Activated T-cell treated with anti-CD3 and anti-CD28 coated beads, Interleukin-2, amount 50 U/mL, for 72 hours (primary cell): ENCODE measurements at places on chromosomes 2 and 18. TPM values are rescaled to one million over a fixed set of nuclear protein-coding genes. Genes with fewer than 3 reads are reported as not detected.

HOXD13 gene
- total RNA-seq: not detected

GRCh38 chr2:153072077-153072476, 353.7 kb downstream of the ARL6IP6 start:
- no peak overlapping the region for H3K4me3 ChIP-seq
- DNase-seq: no peak
- no peaks in the 10 kb centered on the region for H3K27me3 ChIP-seq
- no peaks in the 10 kb centered on the region for H3K36me3 ChIP-seq
- H3K27ac ChIP-seq: no peak overlapping the region
- no peaks in the 10 kb centered on the region for H3K4me1 ChIP-seq

- no peaks in the 10 kb centered on the region for H3K4me1 ChIP-seq
- no peaks in the 10 kb centered on the region for H3K27me3 ChIP-seq
- H3K4me3 ChIP-seq: no peak overlapping the region
- no peak for DNase-seq
Measured at GRCh38 chr18:51089691-51090090, 59.7 kb downstream of the SMAD4 start.

- H3K27me3 ChIP-seq: no peaks in the 10 kb centered on the region
- no peak overlapping the region for H3K4me3 ChIP-seq
- peaks cover 5% of the 10 kb centered on the region for H3K4me1 ChIP-seq
- no peak for DNase-seq
- H3K36me3 ChIP-seq: no peaks in the 10 kb centered on the region
Measured at GRCh38 chr2:154455166-154455565, 243.3 kb upstream of the KCNJ3 start.

STEAP3 gene
- 0.17 TPM for total RNA-seq

DNA sequence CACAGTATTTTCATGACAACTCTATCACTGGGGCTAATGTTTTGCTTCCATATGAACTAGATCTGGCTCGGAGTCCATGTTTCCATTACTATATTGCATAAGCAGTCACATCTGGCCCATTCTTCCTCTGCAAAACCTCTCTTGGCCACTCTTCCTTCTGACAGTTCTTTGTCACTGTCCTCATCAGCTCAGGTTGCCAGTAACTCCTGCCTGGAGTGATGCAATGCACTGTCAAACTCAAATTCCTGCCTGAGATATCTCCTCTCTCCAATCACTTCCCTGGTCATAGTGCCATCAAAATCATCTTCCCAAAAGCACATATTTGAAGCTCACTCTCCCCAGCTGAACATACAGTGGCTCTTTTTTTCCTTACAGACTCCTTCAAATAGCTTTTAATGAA, 66.1 kb downstream of the COLEC12 start:
- H3K27ac ChIP-seq: no peak overlapping the region
- H3K4me3 ChIP-seq: no peak overlapping the region
- no peak for DNase-seq
- no peaks in the 10 kb centered on the region for H3K4me1 ChIP-seq

C18orf54 gene
- 10.8 TPM for total RNA-seq

GRCh38 chr18:8298186-8298585, 311.1 kb upstream of the RAB12 start:
- H3K36me3 ChIP-seq: no peaks in the 10 kb centered on the region
- no peak overlapping the region for H3K27ac ChIP-seq
- no peaks in the 10 kb centered on the region for H3K27me3 ChIP-seq
- no peak for DNase-seq
- H3K4me3 ChIP-seq: no peak overlapping the region

BMP10 gene
- total RNA-seq: not detected

DNA sequence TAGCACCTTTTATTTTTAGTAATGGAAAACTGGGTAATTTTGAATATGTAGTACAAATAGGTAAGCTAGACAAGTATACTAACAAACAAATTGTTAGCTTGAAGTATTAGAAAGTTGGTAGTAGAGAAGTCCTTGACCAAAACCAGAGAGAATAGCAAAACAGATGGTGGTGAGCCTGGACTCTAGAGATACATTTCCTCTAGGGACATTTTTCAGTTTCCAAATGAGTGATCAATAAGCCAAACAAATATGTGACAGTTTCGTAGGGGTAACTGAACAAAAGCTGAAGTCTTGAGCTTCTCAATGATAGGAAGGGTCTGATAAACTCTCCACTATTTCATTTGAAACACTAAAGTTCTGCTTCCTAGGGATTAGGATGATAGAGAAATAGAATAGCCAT, 692.0 kb upstream of the FAM98A start:
- H3K4me1 ChIP-seq: no peaks in the 10 kb centered on the region
- no peaks in the 10 kb centered on the region for H3K27me3 ChIP-seq
- no peak overlapping the region for H3K27ac ChIP-seq
- DNase-seq: no peak

DNA sequence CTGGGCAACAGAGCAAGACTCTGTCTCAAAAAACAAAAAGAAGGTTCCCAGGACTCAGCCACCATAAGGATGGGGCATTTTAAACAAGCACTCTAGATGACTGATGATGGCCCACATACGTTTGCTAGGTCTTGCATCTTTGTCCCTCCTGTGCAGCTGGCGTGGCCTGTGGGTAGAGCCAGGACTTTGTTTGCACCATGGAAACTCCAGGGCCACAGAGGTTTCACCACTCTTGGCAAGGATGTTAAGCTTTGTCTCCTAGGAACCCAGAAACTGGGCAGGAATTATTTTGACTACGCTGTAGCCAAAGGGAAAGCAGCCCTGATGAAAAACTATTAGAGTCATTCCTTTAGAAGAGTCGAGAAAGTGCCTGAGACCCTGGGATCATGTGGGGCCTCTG, 75.3 kb upstream of the STPG4 start:
- no peak overlapping the region for H3K4me3 ChIP-seq
- H3K27ac ChIP-seq: no peak overlapping the region
- H3K36me3 ChIP-seq: no peaks in the 10 kb centered on the region
- peaks cover 6% of the 10 kb centered on the region for H3K27me3 ChIP-seq
- DNase-seq: no peak
